AG10803 (cell line): ENCODE measurements at places on chromosomes 16 and 17.
A peak's percentile ranks its signal among the peaks of the same experiment; 100 is the strongest.

- no peak for DNase-seq
Observed at GRCh38 chr17:59907467-59907866, 14.5 kb downstream of the RPS6KB1 start.

DNA sequence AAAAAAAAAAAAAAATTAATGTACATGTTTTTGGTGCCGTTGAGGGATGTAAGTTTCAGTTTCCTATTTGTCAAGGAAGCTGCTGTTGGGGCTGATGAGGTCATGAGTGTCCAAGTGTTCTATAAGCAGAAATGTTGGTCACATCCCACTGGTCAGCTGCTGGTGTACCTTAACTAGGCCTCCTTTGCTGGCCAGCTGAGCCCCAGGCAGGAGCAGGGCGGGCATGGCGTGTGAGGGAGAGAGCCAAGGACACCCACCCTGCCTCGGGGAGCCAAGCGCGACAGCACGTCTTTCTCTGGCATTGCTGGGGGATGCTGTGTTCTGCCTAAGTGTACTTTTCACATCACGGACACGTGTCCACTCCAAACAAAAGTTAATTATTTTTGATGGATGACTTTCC lies 108.1 kb upstream of the CDC42EP4 start:
- no peak for DNase-seq

- DNase-seq, result no peak
Observed at GRCh38 chr16:89146211-89147005, 25.1 kb upstream of the CDH15 start.

GRCh38 chr17:74778960-74779359 lies 2.8 kb upstream of the NAT9 start:
- no peak for DNase-seq

DNA sequence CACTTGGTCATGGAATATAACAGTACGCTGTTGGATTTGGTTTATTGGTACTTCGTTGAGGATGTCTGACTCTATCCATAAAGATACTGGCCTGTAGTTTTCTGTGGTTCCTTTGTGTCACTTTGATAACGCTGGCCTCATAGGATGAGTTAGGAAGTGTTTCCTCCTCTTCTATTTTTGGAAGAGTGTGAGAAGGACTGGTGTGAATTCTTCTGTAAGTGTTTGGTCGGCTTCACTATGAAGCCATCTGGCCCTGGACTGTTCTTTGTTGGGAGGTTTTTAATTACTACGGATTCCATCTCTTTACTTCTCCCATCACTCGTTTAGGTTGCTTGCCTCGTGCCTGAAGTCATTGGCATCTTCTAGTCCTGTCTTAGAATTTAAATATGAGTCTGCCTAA lies 117.3 kb downstream of the OR1D5 start:
- no peak for DNase-seq

DNA sequence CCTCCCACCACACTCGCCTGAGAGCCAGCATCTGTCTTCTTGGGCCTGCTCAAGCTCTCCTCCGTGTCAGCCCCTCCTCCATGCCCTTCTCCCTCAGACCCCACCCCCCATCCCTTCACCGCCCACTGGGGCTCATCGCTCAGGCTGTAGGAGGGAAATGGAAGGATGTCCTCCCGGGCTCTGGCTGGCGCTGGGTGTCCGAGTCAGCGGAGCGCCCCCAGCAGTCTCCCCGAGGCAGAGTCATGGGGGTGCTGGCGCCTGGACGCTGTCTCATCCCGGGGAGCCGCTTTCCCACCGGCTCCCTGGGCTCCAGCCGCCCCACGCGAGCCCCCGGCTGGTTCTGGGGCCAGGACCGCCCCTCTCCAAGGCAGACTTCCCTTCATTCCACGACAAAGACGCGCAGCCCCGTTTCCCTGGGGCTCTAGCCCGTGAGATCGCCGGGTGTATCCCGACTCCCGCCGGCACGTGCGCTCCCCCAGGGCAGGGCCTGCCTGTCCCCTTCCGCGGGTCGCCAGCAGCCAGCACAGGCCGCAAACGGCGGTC lies 428 bp upstream of the ANTKMT start:
- peak; percentile 59 for DNase-seq

DNA sequence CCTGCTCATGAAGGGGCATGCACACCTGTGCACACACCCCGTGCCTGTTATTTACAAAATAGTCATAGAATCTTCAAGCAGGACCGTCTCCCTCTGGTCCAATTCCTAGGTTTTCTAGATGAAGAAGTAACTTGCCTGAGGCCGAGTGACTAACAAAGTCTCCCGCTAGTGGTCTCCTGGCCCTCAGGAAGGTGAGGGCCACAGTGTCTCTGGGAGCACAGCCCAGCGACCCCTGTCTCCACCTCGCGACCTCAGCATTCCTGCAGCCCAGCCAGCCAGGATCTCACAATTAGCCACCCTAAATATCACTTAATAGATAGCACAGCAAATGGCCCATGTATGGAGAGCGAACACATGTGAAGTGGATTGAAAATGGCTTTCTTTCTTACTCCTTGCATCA lies 30.5 kb upstream of the CACNG1 start:
- DNase-seq, result no peak

DNA sequence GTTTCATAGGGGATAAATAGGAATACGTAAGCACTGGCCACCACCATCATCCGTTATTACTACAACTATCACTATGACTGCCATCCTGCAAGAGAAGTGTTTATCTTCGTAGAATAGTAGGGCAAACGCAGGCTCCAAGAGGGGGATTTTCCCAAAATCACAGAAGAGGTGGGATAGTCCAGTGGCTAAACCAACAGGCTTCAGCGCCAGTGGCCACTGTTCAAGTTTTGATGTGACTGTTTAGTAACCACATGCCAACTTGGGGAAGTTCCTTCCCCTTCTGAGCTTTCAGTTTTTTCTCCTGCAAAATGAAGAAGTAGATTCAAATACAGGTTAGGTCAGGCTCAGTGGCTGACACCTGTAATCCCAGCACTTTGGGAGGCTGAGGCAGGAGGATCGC lies 60.7 kb upstream of the GRIN2A start:
- DNase-seq, result no peak

GRCh38 chr16:48384520-48385252 lies 527 bp downstream of the SIAH1 start:
- DNase-seq, result peak; percentile 46

DNA sequence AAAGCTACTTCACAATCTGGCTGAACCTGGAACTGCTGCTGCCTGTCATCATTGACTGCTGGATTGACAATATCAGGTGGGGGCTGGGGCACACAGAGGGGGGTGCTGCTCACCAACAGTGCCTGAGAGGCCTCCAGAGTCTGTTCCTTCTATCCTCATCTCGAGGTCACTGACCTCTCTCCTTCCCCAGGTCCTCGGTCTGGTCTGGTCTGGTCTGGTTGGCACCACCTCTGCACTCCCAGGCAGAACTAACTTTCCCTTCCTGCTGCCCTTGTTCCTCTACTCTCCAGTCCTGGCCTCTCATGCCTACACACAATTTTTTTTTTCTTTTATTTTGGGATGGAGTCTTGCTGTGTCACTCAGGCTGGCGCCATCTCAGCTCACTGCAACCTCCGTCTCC lies 4.2 kb downstream of the PLA2G15 start:
- DNase-seq, result no peak

DNA sequence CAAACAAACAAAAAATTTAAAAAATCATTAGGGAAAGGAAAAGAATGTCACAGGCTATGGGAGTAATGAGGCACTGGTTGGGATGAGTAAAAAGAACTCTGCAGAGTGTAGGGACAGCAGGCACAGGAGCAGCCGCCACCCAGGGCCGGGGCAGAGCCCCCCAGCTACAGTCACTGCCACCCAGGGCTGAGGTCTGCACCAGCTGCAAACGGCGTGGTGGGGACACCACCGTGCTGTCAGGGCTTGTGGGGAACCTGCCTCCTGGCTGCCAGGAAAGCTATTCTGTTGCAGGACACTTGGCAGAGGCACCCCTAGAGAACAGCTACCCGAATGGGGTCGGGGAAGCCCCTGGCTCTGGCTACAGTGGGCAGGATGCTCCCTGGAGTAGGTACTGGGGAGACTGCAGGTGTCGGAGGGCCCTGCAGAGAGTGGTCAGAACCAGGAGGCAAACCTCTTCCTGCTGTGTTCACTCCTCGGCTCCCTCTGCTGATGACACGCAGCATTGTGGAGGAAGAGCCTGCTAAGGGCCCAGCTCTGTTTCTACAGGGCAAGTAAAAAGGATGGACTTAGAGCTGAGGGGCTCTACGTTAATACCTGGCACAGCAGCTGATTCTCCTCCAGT lies 32.3 kb upstream of the CAPN15 start:
- peak; percentile 22 for DNase-seq

- peak; percentile 97 for DNase-seq
Observed at GRCh38 chr17:81566461-81567126, 14.4 kb upstream of the FAAP100 start.

- DNase-seq, result no peak
Observed at GRCh38 chr16:5865236-5865635, 767.6 kb upstream of the EEF2KMT start.

DNA sequence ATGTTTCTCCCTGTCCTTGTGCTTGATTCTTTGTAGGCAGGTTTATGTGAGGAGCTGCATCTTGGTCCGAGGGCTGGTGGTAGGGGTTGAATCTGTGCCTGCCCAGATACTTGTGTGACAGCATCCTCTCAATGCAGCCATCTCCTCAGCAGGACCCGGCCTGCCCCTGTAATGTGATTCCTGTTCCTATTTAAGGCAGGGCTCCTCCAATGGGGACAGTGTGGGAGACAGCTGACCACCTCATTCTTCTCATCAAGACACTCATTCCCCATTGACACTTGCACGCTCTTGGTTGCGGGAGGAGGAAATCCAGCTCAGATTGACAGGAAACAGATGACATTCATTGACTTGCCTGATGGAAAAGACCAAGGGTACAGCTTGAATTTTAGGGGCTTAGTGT lies 384.5 kb downstream of the CPPED1 start:
- no peak for DNase-seq

- no peak for DNase-seq
Observed at GRCh38 chr16:55301385-55302008, 22.5 kb upstream of the IRX6 start.

DNA sequence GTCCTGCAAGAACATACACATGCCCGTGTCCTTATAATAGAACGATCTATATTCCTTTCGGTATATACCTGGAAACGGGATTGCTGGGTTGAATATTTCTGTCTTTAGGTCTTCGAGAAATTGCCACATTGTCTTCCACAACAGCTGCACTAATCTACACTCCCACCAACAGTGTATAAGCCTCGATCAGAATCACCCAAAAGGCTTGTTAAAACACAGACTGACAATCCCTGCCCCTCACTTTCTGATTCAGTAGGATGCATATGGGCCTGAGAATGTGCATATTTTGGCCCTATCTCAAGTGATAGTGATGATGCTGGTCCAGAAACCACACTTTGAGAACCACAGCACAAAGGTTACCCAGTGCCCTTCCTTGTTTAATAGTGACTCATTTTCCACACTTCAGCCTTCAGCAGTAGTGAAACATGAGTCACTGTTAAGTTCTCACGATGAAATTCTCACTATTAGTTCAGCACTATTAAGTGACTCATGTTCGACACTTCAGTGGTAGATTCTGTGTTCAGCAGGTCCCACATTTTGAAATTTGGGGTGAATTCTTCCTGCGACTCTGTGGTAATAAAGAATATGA lies 215.6 kb downstream of the GRIN2A start:
- DNase-seq, result peak; percentile 1

- no peak for DNase-seq
Observed at GRCh38 chr17:6536053-6536452, 20.3 kb downstream of the PITPNM3 start.

DNA sequence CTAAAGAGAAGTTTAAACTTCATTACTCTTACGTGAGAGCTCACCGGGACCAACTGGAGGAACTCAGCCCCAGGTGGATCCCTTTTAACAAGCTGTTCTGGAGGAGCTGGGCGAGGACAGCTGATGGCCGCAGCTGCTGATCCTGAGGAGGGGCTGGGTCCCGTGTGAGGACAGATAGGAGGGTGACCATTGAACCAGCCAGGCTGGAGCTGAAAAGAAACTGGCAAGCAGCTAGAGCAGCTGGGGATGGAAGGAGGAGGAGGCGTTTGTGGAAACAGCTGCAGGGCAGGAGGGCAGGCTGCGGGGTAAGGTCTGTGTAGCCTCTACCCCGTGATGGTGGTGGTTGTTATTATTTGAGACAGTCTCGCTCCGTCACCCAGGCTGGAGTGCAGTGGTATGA lies 119.5 kb downstream of the AATF start:
- no peak for DNase-seq

- no peak for DNase-seq
Observed at GRCh38 chr16:70159355-70160348, 13.9 kb upstream of the CLEC18C start.

- DNase-seq, result peak; percentile 48
Observed at GRCh38 chr17:39231591-39232551, 6.1 kb upstream of the STAC2 start.

GRCh38 chr16:75258807-75259141 lies 7.3 kb upstream of the BCAR1 start:
- DNase-seq, result no peak

- DNase-seq, result no peak
Observed at GRCh38 chr17:78674156-78674555, 97.0 kb upstream of the DNAH17 start.

DNA sequence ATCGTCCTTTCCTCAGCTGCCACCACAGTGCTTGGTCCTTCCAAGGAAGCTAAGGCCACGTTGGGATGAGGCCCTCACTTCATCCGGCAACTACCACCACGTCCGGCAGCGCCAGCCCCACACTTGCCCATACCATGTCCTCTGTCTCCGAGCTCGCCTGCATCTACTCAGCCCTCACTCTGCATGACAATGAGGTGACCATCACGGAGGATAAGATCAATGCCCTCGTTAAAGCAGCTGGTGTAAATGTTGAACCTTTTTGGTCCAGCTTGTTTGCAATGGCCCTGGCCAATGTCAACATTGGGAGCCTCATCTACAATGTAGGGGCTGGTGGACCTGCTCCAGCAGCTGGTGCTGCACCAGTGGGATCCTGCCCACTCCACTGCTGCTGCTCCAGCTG lies 44.9 kb downstream of the TTC19 start:
- DNase-seq, result no peak
